Osteoblast (primary cell): ENCODE measurements at places on chromosomes 5 and 9. TPM values are rescaled to one million over a fixed set of nuclear protein-coding genes. Genes with fewer than 3 reads are reported as not detected.
A peak's percentile ranks its signal among the peaks of the same experiment; 100 is the strongest.

DNA sequence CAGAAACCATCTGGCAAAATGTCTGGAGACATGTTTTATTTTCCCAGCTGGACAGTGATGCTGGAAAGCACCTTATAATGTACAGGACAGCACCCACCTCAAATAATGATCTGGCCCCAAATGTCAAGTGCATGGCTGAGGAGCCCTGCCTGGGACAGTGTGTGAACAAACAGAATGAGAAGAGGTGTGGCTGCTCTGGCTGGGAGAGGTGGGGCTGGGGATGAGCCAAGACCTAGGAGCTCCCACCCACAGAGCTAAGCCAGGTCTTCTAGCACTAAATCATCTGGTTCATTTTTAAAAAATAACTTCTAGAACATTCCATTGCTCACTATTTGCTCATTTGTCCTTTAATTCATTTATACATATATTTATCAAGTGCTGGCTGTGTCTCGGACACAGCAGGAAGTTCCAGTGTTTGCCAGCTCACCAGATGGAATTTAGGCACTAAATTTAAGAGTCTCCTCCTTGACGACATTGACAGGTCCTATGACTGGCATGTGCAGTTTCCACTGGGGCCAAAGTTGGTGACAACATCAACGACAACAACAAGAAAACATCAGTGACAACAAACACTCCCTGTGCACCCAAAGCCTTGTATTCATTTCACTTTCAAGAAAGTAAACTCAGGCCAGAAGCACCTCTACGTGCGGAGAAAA, 59.1 kb downstream of the GTF3C4 start:
- H3K36me3 ChIP-seq: no peaks in the 10 kb centered on the region
- no peak overlapping the region for H3K4me3 ChIP-seq
- H3K27me3 ChIP-seq: peaks cover 8% of the 10 kb centered on the region
- no peak overlapping the region for H3K27ac ChIP-seq
- DNase-seq: no peak
- H3K4me1 ChIP-seq: no peaks in the 10 kb centered on the region

GRCh38 chr5:93580063-93580926, 724 bp downstream of the NR2F1-AS1 start:
- H3K27ac ChIP-seq: peak overlapping the region; percentile 80
- peak overlapping the region; percentile 94 for H3K4me3 ChIP-seq
- no peaks in the 10 kb centered on the region for H3K27me3 ChIP-seq
- H3K36me3 ChIP-seq: no peaks in the 10 kb centered on the region

GRCh38 chr5:144504929-144505577, 334.4 kb downstream of the KCTD16 start:
- no peaks in the 10 kb centered on the region for H3K27me3 ChIP-seq
- no peak overlapping the region for H3K4me3 ChIP-seq
- no peaks in the 10 kb centered on the region for H3K36me3 ChIP-seq

DNA sequence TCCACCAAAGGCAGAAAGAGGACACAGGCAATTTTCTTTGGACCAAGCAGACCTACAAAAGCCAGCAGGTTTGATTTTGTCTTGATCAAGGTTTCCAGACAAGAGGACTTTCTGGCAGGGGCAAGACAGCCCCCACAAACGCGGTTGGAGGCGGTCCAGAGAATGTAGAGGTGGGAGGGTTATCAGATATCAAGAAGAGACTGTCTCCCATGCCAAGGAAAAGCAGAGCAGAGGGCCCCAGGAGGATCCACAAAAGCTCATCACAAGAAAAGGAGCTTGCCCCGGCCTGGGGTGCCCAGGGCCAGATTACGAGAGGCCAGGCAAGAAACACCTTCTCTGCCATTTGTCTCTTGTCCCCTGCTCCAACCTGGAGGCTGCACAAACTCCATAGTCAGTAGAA, 538.9 kb downstream of the BNC2 start:
- no peaks in the 10 kb centered on the region for H3K27me3 ChIP-seq
- H3K4me1 ChIP-seq: peaks cover 26% of the 10 kb centered on the region
- no peak overlapping the region for H3K4me3 ChIP-seq
- H3K27ac ChIP-seq: no peak overlapping the region

GRCh38 chr5:10637944-10638343, 74.1 kb downstream of the ANKRD33B start:
- H3K4me3 ChIP-seq: no peak overlapping the region
- no peaks in the 10 kb centered on the region for H3K36me3 ChIP-seq
- no peak overlapping the region for H3K27ac ChIP-seq
- H3K4me1 ChIP-seq: peaks cover 8% of the 10 kb centered on the region
- no peak for DNase-seq

DNA sequence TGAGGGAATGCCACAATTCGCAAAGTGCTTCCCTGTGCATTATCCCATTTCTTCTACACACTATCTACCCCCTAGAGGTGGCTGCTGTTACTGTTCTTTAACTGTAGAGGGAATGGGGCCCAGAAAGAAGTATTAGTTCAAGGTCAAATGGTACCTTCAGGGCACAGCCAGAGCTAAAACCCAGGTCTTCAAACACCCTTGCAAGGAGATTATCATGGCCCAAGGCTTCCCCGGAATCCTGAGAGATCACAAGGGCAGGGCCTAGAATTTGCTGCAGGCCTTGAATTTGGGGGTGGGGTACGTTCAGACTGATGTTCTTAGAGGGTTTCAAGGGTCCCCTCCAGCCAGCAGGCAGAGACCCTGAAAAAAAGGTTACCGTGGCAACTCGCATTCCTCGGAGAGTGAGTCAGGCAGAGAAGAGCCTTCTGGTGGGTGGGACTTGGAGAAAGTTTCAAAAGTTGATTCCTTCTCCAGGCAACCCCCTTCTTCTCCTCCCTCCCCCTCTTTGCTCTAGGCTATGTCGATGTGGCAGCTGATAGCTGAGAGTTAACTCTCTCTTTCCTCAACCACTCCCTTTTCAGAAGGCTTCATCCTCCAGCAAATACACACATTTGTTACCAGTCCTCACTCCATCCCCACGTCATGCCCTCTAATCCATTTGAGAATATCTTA, 1.9 kb downstream of the SPARC start:
- H3K36me3 ChIP-seq: peaks cover 58% of the 10 kb centered on the region
- peaks cover 58% of the 10 kb centered on the region for H3K4me1 ChIP-seq
- peak; percentile 54 for DNase-seq
- peak overlapping the region; percentile 100 for H3K4me3 ChIP-seq

DNA sequence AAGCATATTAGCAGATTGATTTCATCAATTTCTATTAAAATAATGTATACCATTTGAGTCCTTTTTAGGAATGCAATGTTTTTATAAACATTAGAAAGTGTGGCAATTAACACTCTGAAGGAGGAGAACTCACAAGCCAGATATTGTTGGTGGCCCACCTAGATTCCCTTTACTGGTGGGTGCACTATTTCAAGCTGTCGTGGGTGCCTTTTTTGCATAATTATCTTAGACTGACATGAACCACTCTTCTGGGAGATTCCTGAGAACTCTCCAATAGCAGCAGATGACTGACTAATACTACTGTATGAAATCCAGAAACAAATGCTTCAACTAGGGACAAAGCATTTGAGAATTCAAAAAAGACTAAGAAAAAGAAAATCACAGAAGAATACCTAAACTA, 526.0 kb downstream of the CDH18 start:
- no peak for DNase-seq
- no peaks in the 10 kb centered on the region for H3K27me3 ChIP-seq
- no peak overlapping the region for H3K4me3 ChIP-seq
- H3K27ac ChIP-seq: no peak overlapping the region
- H3K36me3 ChIP-seq: no peaks in the 10 kb centered on the region

DNA sequence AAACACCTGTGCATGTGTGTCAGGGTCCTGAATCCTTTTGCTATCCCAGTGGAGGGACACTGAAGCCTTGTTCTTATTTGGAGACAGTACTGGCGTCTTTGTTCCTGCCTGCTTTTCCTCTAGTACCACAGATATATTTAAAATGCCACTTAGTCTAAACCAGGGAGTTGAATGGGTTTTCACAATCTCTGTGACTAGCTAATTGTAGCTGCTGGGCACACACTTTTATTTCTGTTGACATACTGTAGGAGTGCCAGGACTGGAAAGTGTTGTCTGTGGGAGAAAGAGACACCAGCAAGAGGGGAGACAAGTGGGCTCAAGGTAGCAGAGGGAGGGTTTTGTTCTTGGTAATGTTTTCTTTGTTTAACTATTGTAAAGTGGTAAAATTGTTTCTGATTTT, 174.0 kb upstream of the SV2C start:
- no peak for DNase-seq
- no peaks in the 10 kb centered on the region for H3K4me1 ChIP-seq
- H3K4me3 ChIP-seq: no peak overlapping the region
- H3K36me3 ChIP-seq: no peaks in the 10 kb centered on the region

- no peaks in the 10 kb centered on the region for H3K27me3 ChIP-seq
- H3K4me1 ChIP-seq: no peaks in the 10 kb centered on the region
- no peaks in the 10 kb centered on the region for H3K36me3 ChIP-seq
- H3K27ac ChIP-seq: no peak overlapping the region
- no peak for DNase-seq
Measured at GRCh38 chr5:110665184-110665726, 61.2 kb downstream of the TMEM232 start.

GRCh38 chr5:143177263-143177983, 226.1 kb downstream of the NR3C1 start:
- H3K4me3 ChIP-seq: no peak overlapping the region
- H3K27me3 ChIP-seq: no peaks in the 10 kb centered on the region
- peak; percentile 69 for DNase-seq
- H3K36me3 ChIP-seq: no peaks in the 10 kb centered on the region
- H3K4me1 ChIP-seq: peaks cover 30% of the 10 kb centered on the region

Gene OTP
- total RNA-seq: under 0.01 TPM in 1 of 2 replicates, not detected in the other

Gene SV2C
- total RNA-seq: not detected in 2 replicates

Gene ENTR1
- 37.4 and 40.2 TPM in 2 replicates for total RNA-seq

Gene INSL4
- total RNA-seq: not detected in 2 replicates

Gene PRSS3
- 2.2 and 3.5 TPM in 2 replicates for total RNA-seq

Gene IFNA21
- not detected in 2 replicates for total RNA-seq

Gene NTNG2
- total RNA-seq: 9.4 and 13.0 TPM in 2 replicates

Gene TMEM215
- not detected in 2 replicates for total RNA-seq
